Frontal cortex (tissue), 4 donors: ENCODE measurements at places on chromosomes 7 and 10.
A peak's percentile ranks its signal among the peaks of the same experiment; 100 is the strongest.

DNA sequence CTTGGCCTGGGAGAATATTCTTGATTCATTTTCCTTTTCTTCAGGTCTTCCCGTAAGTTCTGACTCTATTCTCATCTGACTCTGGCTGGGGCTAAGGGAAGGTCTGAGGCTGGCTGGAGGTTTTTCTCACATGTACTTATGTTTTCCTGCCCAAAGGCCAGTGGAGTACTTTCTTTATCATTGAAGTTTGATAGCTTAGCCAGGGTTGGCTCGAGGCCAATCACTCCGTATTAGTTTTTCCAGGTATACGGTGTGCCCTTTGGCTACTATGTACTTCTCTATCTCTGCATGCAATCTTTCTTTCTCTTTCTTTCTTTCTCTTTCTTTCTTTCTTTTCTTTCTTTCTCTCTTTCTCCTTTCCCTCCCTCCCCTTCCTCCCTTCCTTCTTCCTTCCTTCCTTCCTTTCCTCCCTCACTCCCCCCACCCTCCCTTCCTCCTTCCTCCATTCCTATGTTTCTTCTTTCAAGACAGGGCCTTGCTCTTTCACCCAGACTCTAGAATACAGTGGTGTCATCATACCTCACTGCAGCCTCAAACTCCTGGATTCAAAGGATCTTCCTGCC is 26.8 kb upstream of the VKORC1L1 start:
- no peak for DNase-seq

- no peak for DNase-seq
Measured at GRCh38 chr7:47326808-47327207, 255.1 kb downstream of the TNS3 start.

GRCh38 chr7:124996778-124997177 is 67.2 kb upstream of the POT1 start:
- DNase-seq: no peak

DNA sequence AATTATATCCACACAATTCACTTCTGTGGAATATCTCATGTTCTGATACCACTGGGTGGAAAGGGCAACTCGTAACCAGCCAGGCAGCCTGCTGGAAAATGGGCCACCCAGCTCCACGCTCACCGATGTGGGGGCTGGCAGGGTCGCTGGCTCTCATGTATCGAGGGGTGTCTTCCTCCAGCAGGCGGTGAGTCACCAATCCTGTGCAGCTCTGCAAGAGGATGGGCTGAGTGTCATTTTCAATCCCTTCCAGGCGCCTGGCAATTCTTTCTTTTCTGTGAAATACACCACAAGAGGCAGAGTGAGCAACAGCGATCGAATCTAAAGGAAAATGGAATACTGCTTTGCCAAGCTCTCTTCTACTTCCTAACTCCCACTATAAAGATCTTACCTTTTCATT is 80.1 kb downstream of the SVIL start:
- DNase-seq: no peak

GRCh38 chr7:42237811-42238541 is 967 bp upstream of the GLI3 start:
- DNase-seq: peak; percentile 63

DNA sequence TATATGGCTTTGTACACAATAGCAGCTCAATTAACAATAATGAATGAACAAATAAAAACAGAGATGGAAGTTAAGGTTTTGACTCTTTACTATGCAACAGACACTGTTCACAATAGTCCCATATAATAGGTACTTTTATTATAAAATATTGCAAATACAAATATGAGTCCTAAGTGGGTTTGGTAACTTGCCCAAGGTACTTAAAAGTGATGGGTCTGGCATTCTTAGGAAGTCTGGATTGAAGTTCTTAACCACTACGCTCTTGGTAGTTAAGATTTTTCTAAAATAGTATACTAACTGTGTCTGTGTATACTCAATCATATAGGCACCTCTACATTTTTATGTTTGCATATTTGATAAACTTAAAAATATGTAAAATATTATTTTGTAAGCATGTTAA is 55.5 kb downstream of the HGF start:
- no peak for DNase-seq

DNA sequence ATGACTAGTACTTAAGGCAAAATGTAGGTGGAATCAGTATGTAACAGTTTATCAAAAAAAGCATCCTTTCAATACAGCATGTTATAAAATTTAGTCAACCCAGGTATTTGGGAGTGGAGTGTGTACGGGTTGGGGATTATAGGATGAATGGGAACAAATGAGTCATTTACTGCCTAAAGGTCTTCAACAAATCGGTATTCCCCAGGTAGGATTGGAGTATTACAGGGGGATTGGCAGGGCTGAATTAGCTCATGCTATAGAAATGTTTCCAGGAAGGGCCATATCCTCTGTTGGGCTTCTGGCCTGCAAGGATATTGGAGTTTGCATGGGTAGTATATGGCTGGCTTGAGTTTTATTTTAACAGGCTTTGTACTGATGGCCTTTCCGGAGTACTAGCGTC is 723.7 kb downstream of the SORCS1 start:
- no peak for DNase-seq

DNA sequence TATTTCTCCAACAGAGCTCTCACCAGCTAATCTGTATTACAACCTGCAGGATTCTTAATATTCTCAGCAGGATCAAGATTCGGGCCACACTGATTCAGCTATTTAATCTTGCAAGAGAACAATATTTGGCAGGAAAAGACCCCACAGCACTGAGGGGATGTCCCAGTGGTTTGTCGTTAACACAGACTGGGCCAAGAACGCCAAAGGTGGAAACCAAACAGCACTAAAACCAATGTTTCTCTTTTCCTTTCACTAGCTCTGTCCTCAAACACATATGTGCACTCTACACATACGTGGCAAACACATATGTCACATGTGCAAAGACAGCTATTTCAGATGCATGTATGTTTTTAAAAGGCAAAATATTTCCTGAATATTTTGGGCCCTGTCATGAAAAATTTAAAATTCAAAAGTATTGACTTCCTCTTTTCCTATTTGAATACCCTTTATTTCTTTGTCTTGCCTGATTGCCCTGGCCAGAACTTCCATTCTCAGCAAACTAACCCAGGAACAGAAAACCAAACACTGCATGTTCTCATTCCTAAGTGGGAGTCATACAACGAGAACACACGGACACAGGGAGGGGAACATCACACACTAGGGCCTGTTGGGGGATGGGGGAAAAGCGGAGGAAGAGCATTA is 51.7 kb upstream of the NEBL start:
- DNase-seq: no peak

DNA sequence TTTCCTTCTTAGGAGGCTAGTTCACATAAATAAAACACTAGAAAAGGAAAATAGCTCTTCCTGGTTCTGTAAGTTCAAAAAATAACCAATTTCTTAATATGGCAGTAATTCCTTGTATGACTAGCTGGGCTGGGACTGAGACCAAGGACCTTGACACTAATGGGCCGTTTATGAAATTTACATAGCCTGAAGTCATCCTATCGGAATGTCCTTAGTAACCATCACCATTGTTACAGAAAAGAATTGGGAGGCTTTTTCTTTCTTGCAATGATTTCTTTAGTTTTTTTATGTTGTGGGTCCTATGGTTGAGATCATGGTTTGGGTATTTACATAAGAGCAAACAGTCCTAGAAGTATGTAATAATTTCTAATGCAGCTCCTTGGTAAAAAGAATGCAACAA is 87.1 kb upstream of the HDAC9 start:
- DNase-seq: no peak

GRCh38 chr7:146565872-146566271 is 449.3 kb downstream of the CNTNAP2 start:
- DNase-seq: no peak
